ENCODE measurements at places on chromosomes 16 and 17.

DNA sequence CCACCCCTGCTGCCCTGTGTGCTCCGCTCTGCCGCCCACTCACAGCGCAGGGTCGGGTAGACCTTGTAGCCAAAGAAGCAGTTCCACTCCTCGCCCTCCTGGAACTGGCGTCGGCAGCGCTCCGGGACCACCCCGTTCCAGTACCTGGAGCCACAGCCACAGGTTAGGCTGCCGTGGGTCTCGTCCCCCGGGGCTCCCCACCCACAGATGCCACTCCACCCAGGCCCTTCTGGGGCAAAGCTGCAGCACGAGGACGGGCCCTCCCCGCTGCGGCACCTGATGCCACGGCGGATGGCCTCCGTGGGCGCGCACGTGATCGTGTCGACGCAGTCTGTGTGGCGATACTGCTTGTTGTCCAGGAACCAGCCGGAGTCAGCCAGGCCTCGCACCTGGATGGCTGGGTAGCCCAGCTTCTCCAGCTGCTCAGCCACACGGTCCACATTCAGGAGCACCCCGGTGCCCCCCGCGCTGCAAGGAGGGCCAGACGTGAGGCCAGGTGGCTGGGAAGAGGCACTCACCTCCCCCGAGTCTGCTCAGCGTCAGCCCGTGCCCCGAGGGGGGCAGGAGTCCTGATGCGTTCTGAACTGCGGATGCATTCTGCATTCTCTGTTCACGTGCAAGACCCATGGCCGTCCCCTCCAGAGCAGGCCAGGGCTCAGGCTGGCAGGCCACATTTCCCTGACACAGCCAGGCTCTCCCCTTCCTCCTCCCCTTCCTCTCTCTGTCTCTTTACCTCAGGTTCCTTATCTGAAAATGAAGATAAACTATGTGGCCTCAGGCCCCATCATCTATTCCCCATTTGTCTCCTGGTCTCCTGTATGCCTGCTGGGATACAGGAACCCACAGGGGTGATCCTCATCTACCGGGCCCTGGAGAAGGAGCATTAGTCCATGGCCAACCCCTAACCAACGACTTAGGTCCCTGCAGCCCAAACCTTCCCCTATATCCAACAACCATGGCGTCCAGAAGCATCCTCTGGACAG, 4.1 kb downstream of the NOTUM start:
- no peak for DNase-seq

GRCh38 chr16:1308036-1308976, 1.1 kb upstream of the UBE2I start:
- DNase-seq = no peak

DNA sequence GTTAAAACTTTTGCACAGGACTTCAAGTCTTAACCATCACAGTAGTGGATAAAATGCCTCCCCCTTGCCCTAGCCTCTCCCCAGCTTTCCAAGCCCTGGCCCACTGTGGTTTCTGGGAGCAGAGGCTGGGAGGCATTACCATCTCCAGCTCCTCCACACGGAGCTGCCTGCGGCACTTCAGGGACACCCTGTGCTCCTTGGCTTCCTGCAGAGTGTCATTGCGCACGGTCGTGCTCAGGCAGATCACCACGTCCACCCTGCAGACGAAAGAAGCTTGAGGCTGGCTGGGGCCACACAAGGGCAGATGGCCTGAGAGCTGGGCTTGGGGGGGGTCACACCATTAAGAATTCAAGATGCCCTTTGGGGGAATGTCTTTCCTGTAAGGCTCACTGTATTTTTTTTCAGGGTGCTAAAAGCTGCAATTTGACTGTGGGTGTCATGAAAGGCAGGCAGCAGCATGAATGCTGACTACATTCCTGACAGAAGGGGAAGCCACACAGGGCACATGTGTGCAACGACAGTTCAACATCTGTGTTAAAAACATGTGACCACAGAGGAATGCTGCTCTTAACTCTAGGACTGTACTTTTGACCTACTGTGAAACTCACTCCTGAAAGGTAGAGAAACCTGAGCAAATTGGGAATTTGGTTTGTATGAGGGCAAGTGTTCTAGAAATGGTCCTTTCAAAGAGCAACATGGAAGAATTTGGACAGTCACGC, 47.7 kb upstream of the CLEC18B start:
- DNase-seq = no peak

- DNase-seq = no peak
Measured at GRCh38 chr17:71085238-71086033, 916.1 kb downstream of the KCNJ2 start.
